ENCODE measurements at places on chromosomes 5 and 9. TPM values are rescaled to one million over a fixed set of nuclear protein-coding genes. Genes with fewer than 3 reads are reported as not detected.

The SPATA31C2 gene
- total RNA-seq = not detected

DNA sequence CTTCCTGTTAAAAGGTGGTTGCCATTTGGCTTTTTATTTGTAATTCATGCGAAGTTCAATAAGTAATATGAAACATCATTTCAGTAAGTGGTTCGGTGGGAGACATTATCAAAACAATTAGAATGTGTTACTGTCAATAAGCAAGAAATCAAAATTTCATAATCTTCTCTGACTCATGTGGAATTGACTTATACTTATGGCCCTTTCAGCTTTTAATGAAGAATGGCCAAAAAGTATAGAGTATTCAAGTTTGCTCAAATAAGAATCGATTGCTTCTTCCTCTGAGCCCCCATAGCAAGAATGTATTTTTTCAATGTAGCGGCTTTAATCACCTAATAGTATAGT, 174.5 kb downstream of the AOPEP start:
- DNase-seq = no peak

GRCh38 chr9:128224877-128225276, 21.7 kb downstream of the DNM1 start:
- DNase-seq = no peak

The WHRN gene
- total RNA-seq = 12.6 TPM

The CCDC69 gene
- 289 TPM for total RNA-seq

The PURA gene
- 46.5 TPM for total RNA-seq

The WNK2 gene
- 45.5 TPM for total RNA-seq

GRCh38 chr5:72654231-72654630, 147.0 kb upstream of the ZNF366 start:
- DNase-seq = peak; percentile 81

The PFN3 gene
- not detected for total RNA-seq

- DNase-seq = no peak
Measured at GRCh38 chr5:178123966-178124925, 6.6 kb upstream of the RMND5B start.

The OTP gene
- total RNA-seq = not detected

- no peak for DNase-seq
Measured at GRCh38 chr5:177371120-177372033, 12.9 kb upstream of the SLC34A1 start.

- no peak for DNase-seq
Measured at GRCh38 chr9:29798599-29798998, 2225.3 kb upstream of the C9orf72 start.

GRCh38 chr5:115317320-115317719, 20.9 kb upstream of the CCDC112 start:
- no peak for DNase-seq

DNA sequence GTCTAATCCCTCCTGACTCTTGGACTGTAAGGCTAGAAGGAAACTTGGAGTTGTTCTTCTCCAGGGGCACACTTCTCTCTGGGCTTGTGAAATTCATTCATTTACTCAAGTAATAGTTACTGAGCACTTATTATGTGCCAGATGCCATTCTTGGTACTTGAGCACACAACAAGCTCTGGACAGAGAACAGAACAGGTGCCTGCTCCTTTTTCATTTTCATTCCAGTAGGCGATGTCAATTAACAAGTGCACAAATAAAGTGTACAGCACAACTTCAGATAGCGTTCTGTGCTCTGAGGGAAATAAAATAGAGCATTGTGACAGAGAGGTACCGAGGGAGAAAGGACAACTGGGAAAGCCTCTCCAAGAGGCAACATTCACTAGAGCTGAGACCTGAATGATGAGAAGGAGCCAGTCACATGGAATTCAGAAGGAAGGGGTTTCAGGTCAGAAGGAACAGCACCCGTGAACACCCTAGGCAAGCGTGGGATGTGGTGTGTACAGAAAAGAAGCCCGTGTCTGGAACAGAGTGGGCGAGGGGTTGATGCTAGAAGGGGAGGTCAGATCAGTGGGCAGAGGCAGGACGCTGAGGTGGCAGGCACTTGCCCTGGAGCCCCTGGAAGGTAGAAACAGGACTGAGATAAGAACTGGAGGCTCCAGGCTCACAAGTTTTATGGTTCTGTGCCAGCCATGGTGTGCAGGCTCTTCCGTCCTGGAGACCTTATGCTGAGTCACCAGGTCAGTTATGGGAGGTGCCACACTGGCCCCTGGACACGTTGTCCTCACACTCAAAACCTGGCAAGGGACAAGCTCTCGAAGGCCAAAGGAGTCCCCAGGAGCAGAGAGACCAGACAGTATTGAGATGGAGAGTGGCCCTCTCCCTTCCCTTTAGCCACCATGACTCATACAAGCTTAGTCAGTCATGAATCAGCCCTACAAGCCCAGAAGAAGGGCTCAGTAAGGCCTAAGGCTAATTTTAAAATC, 7.2 kb upstream of the ABLIM3 start:
- peak; percentile 91 for DNase-seq

DNA sequence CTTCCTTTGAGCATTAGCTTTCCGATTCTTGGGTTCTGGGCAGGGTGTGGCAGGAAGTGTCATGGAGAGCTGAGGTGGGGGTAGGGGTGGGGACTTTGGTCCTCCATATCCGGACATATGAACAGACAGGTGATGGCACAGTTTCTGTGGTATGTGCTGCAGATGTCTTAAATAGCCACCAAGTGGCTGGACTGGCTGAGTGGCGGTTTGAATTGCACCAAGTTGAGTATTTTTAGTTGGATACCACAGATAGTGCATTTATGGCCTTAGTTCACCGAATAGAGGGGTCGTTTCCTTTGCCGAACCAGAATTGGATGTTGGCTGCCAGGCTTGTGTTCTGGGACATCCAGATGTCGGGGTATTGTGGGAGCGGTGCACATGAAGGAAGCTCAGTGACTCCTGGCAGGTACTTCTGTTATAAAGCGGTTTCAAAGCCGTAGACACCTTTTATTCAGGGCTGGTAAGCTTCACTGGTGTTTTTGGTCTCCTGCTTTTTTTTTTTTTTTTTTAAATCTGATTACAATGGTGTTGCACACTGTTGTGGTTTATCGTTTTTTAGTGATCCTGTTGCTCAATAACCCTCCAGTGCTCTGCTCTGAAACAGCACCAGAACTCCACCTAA, 15.1 kb upstream of the TNFAIP8 start:
- DNase-seq = no peak

The PDE8B gene
- total RNA-seq = 0.83 TPM

- DNase-seq = no peak
Measured at GRCh38 chr5:86623785-86624483, 6.2 kb downstream of the COX7C start.

DNA sequence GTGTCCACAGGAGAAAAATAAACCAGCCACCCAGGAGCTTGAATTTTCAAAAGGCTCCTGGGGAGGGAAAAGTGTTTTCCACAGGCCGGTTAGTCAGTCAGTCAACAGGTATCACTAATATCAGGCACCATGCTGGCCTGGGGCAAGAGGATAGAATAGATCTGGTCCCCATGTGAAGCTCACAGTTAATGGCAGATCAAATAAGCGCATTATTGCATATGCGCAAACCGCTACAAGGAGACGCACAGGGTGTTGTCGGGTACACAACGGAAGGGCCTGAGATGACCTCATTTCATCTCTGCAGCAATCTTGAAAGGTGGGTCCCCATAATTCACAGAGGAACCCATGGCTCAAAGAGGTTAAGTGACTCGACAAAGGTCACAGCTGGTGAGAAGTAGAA, 260.7 kb downstream of the CRB2 start:
- no peak for DNase-seq
